A673 (cell line): ENCODE measurements at places on chromosomes 1 and 21. TPM values are rescaled to one million over a fixed set of nuclear protein-coding genes. Genes with fewer than 3 reads are reported as not detected.
A peak's percentile ranks its signal among the peaks of the same experiment; 100 is the strongest.

Gene TARS2
- total RNA-seq: 32.0 and 36.6 TPM in 2 replicates

Gene PKNOX1
- total RNA-seq: 30.6 and 33.8 TPM in 2 replicates

Gene DDR2
- 121 and 145 TPM in 2 replicates for total RNA-seq

Gene WNT9A
- not detected in 2 replicates for total RNA-seq

Gene RNF186
- not detected in 2 replicates for total RNA-seq

Gene PDE4B
- 15.5 and 20.0 TPM in 2 replicates for total RNA-seq

GRCh38 chr1:25117233-25117823 is 115.0 kb downstream of the SYF2 start:
- no peak for DNase-seq

DNA sequence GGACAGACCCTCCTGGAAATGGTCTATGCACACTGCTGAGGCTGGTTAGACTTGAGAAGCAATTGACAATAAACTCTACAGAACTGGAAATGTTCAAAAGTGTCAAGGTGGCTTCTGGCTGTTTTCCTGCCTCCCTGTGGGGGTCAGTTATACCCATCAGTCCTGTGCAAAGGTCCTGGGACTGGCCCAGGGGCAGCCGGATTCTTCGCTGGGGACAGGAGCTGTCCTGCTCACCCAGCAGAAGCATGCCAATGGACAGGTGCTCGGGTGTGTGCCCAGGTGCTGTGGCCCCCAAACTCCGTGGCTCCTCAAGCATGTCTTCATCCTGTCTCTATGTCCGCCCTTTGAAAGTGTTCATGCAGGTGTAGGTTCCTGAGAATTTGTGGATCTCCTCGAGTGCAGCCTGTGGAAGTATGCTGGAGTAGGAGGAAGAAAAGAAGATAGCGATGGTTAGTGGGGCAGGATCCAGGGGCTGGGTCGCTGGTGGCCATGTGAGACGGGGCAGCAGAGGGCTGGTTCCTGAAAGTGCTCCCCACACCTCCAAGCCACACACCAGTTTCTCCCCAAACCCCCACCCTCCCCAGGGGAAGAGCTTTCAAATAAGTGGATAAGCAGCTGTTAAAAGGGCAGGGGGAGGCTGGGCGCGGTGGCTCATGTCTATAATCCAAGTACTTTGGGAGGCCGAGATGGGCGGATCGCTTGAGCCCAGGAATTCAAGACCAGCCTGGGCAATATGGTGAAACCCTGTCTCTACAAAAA is 49.8 kb downstream of the DHRS3 start:
- no peak for DNase-seq

GRCh38 chr1:242139442-242139841 is 140.5 kb upstream of the MAP1LC3C start:
- no peak for DNase-seq

DNA sequence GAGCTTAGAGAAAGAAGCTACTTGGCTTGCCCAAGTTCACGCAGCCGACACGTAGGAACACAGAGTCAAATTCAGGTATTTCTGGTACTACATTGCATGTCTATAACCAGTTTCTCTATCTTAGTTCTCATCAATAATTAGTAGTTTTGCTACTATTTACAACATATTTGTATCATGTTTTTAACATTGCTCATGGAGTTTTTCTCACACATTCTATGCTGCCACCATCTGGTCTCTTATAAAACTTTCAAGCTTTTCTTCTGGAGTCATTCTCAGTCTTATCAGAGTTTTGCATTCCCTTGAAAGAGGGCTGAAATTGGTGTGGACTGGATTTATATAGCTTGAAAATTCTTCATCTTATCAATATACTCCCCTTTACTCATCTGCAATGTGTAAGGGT is 118.8 kb upstream of the PALMD start:
- peak; percentile 26 for DNase-seq

- no peak for DNase-seq
Measured at GRCh38 chr1:205283270-205284147, 38.0 kb downstream of the NUAK2 start.

- no peak for DNase-seq
Measured at GRCh38 chr1:225304996-225305395, 122.8 kb downstream of the LBR start.

DNA sequence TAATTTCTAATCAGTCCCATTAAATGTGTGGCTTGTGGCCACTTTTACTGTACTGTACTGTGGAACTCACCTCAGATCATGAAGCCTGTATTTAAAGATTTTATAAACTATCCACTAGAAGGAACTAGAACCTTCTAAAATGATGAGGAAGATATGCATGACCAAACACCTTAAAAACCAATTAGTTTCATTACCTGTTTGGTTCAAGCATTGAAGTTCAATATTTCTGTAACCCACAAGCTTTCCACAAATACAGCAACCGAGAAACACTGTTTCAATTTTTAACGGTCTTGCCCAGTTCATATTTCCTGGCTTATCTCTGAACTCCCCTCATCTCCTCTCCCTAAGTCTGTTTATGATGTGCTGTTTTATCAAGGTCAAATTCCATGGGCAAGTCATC is 264.3 kb upstream of the PLD5 start:
- no peak for DNase-seq

- no peak for DNase-seq
Measured at GRCh38 chr1:53285969-53286760, 41.7 kb downstream of the LRP8 start.
